NCI-H1694 (cell line): ENCODE measurements at places on chromosomes 11 and 22.

DNA sequence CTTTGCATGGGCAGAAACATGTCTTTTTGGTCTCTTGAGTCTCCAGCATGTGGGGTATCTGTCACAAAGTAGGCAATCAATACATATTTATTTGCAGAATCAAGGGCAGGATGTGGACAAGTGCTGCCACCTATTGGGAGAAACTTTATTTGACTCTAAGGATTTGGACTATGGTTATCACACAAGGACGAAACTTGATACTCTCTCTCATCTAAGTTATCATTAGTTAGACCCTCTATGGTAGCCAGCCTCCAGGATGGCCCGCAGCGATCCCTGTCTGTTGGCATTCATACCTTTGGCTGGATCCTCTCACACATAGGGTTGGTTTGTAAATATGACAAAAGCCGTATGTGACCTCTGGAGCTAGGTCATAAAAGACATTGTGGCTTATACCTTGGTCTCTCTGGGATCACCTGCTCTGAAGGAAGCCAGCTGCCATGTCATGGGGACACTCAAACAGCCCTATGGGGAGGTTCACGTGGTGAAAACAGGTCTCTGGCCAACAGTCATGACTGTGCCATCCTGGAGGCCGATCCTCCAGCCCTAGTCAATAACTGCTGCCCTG is 1.1 kb upstream of the FBXO7 start:
- peak; percentile 71 for DNase-seq

- DNase-seq: no peak
Observed at GRCh38 chr22:37381489-37381888, 45.8 kb downstream of the ELFN2 start.

- no peak for DNase-seq
Observed at GRCh38 chr11:39239553-39239952, 2219.9 kb downstream of the LRRC4C start.

- no peak for DNase-seq
Observed at GRCh38 chr11:124538019-124538418, 5.4 kb downstream of the OR8B12 start.

DNA sequence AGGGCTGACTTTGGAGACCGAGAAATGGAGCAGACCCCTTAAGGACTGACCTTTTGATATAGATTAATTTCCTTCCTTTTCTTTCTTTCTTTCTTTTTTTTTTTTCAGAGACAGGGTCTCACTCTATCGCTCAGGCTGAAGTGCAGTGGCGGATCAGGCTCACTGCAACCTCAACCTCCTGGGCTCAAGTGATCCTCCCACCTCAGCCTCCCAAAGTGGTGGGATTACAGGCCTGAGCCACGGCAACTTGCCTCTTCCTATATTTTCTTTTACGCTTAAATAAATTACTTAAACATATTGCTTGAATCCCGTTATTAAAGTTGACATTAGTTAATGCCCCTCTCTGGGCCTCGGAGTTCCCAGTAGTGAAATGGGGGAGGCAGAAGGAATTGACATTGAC is 350 bp upstream of the KCTD14 start:
- no peak for DNase-seq

- no peak for DNase-seq
Observed at GRCh38 chr22:31621507-31622124, 40.4 kb downstream of the PISD start.

GRCh38 chr11:117866526-117866925 is 9.9 kb downstream of the FXYD6 start:
- DNase-seq: no peak

- DNase-seq: no peak
Observed at GRCh38 chr11:67572747-67573419, 10.7 kb upstream of the GSTP1 start.

GRCh38 chr11:134390706-134391569 is 21.1 kb downstream of the B3GAT1 start:
- no peak for DNase-seq

DNA sequence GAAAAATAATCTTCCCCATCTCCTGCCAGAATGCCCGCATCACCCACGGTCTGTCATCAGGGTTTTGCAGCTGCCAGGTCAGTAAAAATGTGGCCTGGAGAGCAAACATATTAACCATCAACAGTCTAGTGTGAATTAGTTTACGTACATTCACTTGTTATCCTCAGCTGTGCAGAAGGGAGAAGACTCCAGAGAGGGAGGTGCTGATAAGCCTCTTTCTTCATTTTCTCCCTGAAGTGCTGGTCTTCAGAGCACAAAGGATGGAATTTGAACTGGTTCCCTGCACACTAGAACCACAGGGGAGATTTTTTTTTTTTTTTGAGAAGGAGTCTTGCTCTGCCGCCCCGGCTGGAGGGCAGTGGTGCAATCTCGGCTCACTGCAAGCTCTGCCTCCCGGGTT is 8.2 kb downstream of the FGF19 start:
- no peak for DNase-seq

- no peak for DNase-seq
Observed at GRCh38 chr11:19892387-19892786, 179.8 kb downstream of the NAV2 start.

GRCh38 chr11:61118004-61118403 is 15.7 kb downstream of the CD5 start:
- DNase-seq: no peak

DNA sequence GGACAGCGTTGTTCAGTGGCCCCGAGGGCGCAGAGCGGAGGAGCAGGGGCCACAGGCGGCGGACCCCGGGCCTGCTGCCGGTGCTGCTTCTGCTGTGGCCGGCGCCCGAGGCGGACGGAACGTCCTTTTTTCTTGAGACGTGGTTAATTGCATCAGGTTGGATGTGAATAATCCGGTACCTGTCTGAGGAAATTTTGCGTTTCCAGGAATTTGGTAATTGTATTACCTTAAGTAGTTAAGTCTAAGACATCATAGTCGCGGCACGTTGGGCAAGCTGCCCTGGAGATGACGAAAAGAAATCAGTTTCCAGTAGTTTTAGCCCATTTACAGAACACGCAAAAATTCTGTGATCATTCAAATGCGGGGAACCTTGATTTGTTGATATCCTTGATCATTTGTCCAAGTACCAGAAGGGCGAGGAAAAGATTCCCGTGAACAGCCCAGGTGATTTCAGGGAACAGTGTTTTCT is 789 bp downstream of the SPECC1L start:
- DNase-seq: no peak

DNA sequence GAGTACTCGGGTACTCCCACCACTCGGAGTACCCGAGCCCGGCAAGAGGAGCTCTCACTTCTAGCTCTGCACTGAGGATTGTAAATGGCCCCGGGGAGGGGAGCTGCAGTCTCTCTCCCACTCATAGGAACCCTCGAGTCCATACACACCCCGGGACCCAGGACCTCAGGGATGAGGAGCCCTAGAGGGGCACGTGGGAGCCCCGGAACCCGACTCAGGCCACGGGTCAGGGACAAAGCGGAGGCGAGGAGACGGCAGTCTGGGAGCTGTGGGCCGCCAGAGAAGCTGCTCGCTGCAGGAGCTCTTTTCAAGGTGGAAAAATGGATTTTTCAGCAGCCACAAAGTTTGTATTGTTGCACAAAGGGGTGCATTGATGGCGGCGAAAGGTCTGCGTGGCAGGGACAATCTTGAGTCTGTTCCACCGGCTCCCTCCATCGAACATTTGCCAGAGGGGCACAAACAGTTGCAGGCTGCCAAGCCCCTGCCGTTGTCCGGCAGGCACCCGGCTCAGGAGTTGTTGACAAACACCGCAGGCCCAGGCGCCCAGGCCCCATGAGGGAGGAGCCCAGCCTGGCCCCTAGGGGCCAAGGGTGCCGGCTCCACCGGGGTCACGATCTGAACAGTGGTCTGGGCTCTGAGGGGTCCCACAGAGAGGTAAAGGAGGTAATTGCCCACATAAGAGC is 5.7 kb upstream of the FLI1 start:
- DNase-seq: no peak

DNA sequence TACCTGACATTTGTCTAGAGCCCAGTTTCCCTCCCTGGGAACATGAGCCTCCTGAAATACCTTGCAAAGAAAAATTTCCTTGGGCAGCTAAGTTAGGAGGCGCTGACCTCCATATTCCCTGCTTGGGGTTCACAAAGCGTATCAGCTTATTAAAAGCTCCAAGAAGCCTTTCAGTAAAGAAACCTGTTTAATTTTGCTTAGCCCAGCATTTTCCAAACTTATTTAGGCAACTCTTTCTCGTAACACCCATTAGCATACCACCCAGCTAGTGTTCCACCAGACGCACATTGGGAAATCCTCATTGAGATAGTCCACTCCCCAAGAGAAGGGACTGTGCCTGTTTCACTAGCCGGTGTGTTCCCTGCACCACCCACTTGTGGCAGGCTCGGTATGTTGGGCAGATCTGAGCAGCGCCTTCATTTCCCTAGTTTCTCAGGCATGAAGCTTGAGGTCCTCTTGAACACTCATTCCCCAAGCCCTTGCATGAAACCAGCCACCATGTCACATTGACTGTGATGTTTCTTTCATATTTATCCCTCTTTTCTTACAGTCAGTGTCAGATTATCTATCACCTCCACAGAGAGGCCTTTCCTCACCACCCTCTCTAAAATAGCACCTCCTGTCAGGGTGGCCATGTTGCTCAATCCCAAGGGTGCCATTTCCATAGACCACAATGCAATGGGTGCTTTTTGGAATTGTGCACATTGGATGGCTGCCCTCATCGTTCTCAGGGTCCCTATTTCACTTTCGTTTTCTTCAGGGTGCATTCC is 12.5 kb upstream of the ELF5 start:
- no peak for DNase-seq

GRCh38 chr11:110349138-110349996 is 53.0 kb upstream of the RDX start:
- DNase-seq: no peak
